ENCODE measurements at places on chromosomes 4 and X.

GRCh38 chrX:39507034-39507433 is 590.7 kb downstream of the BCOR start:
- no peak for DNase-seq

DNA sequence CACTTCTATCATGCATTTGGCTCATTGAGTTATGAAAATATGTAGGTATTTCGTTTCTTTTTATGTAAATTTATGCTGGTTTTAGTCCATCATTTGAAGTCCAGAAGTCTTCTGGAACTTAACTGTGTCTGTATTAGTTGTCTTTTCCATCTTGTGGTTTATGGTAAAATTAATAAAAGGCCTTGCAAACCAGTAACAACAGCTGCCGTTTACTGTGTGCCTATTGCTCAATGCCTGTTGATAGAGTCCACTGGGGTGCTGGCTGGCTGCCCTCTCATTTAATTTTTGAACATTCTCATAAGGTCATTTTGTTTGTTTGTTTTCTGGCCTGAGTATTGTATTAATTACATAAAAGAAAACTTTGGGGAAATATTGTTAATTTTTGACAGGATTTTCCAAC is 98.0 kb downstream of the NAA11 start:
- DNase-seq: no peak

GRCh38 chr4:73862322-73862721 is 6.9 kb upstream of the CXCL1 start:
- no peak for DNase-seq

GRCh38 chrX:71910643-71910985 is at the start of gene NHSL2:
NHSL2 (plus strand) TSS chrX:71910845.
- DNase-seq: no peak

- DNase-seq: no peak
Measured at GRCh38 chr4:74365761-74366160, 816 bp downstream of the EREG start.

- DNase-seq: no peak
Measured at GRCh38 chr4:189874591-189874990, 66.1 kb upstream of the FRG1 start.
